Cerebellar nuclear complex (tissue), 1 donor: ENCODE measurements at places on chromosomes 12 and 14.

DNA sequence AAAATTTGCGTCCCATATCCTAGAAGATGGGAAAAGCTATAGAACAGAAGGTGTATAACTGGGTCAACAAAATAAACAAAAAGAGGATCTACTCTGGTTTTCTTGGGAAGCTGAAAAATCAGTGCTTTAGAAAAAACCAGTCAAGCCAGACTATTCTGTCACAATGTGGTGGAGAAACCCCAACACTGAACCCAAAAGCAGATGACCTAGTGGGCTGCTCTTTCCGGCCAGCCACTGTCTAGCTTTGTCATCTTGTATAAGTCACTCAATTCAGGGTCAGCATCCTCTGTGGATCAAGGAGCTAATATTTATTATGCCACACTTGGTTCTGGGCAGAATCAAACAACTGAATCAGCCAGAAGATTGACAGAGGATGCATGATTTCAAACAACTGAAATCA, 26.6 kb upstream of the TMCC3 start:
- no peak for DNase-seq

DNA sequence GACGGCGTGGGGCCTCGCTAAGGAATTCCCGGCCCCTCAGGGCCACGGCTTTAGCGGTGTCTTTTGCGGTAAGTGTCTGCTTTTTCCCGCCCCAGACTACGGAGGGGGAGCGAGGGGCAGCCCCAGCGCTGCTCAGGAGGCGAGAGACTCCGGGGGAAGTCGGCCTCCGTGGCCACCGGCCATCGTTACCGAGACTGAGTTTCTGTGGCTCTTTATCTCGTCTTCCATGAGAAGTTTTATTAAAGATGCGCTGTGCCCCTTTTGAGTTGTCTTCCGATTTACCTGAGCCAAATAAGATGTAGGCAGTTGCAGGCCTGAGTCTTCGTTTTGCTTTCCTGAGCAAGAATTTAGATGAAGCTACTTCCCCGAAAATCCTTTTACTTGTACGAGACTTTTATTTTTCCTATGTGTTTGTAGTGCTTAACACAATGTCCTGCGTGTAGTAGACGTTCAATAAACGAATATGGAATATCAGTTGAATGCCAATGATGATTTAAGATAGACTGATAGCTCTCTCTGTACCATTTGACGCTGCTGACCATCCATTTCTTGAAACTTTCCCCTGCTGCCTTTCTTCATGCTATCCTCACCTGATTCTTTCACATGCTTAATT, 462 bp downstream of the SRP54 start:
- DNase-seq: no peak

- no peak for DNase-seq
Measured at GRCh38 chr14:89417091-89417464, at the start of gene FOXN3. Gene FOXN3 (minus strand): TSS chr14:89417233. CDS start chr14:89412476, 4,757 bp downstream.

DNA sequence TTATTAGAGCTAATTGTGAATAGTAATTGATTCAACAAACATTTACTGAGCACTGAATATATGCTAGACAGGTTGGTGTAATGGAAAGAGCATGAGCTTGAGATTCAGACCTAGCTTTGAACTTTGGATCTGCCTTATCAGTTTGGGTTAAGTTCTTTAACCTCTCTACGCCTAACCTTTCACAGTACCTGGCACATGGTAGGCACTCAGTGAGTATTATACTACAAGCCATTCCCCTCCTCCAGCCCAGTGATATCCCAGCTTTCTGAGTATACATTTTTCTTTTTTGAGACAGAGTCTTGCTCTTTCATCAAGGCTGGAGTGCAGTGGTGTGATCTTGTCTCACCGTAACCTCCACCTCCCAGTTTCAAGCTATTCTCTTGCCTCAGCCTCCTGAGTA, 32.0 kb downstream of the FAM177A1 start:
- no peak for DNase-seq

DNA sequence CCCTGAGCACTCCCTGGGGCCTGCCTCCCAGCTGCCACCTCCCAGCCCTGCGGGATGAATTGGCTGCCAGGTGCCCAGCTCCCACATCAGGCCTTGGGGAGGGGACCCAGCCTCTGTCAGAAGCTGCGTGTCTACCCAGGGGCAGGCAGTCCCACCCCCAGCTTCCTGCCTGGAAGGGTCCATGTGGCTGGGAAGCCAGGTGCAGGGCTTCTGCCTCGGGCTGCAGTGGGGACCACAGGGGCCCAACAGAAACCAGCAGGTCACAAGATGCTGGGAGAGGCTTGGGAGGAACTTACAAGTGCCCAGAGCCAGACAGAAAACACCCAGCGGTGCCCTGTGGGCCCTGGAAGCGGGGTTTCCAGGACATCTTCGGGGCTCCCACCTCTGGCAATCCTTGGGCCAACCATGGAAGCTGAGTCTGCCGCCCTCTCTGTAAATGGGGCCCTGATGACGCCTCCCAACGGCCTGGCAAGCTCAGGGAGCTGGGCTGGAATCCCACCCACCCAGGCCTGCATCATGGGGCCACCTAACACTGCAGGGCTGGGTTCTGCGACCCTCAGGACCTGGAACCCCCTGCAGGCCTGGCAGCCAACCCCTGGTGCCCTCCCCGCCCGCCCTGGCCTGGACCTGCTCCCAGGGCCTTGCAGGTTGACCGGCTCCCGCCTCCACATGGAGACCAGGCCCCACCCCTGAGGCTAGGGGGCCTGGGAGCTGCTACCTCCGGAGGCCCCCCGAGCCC, 36.6 kb downstream of the CCNK start:
- no peak for DNase-seq

DNA sequence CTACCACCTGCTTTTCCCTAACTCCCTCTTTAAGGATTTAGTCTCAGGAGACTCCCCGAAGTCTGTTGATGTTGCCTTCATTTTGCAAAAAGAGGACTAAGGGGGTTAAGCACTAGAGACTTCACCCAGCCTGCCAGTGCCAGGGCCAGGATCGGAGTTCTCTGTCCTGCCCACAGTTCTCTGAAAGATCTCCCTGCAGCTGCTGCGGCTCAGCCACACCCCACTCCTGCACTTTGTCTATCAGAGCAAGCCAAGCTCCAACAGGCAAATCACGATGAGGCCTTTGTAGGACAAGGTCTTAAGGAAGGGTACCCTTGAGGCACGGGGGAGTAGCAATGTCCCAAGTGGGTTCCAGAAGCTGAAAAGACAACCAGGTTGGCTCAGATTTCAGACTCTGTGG, 148.8 kb upstream of the EGLN3 start:
- DNase-seq: no peak

DNA sequence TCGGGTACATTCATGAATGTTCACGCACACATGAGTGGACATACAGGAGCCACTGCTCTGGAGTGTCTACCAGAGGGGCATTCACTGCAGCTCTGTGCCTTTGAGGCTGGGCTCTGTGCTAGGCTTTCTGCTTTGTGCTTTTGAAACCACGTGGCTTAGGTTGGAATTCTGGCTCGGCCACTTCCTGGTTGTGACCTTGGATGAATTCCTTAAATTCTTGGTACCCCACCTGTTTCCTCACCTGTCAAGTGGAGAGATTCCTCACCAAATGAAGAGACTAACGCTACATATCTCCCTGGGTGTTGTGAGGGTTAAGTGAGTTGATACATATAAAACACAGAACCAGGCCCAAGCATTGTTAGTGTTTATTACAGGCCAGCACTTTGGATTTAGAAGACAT, 842.8 kb downstream of the VRK1 start:
- DNase-seq: no peak

DNA sequence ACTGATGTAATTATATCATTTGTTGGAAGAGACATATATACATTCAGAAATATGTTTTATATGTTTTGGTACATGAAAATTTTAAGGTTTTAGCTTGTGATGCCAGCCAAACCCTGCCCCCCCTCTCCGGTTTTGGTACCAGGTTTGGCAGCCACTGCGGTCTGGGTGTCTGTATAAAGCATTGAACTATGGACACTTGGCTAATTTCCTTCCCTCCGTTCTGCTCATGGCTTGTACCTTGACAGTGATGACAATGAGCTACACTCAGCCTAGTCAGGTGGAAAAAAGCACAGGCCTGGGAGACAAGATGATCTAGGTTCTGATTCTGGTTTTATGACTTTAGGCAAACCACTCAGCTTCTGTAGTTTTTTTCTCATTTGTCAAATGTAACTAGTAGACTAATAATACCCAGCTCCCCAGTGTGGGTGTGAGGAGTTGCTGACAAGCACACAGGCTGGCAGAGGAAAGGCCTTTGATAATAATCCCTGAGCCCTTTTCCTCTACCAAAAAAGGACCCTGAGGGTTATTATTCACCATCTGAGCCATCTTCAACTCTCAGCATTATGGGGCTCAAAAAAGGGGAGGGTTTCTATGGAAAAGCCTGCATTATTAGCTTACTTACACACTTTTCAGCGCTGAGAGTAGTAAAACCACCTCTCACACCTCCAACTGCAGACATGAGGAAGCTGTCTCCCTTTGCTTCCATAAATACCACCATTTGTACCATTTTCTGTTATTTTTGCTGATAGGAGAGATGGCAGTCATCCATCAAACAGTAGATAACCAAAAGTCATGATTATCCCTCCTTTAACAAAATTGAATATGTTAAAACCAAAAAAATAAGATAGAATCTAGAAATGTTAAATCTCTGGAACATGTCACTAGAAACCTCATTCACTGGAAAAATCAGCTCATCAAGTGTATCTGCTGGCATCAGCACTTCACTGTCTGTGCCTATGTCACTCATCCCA, 76.3 kb upstream of the PSMC1 start:
- no peak for DNase-seq

GRCh38 chr12:100576331-100577036, 3.0 kb downstream of the GAS2L3 start:
- DNase-seq: no peak

DNA sequence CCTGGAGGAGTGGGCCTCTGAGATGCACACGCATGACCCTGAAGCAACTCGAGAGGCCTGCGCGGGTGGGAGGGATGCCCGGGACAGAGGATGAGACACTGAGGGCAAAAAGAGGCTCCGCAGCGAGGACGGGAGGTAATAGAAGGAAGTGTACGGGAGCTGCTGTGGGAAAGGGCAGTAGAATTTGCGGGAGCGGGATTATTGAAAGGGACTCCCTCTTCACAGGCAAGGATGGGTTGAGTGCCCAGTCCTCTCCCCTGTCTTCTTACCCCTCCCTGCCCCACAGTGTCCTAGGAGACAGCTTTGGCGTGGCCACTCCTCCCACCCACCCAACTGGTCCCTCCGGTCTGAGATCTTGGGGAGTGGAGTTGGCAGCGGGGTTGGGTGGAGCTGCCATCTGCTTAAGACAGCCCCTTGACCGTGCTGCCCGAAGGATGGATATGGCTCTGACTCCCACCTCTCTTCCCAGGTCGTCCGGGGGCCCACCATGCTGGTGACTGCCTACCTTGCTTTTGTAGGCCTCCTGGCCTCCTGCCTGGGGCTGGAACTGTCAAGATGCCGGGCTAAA, 15.7 kb upstream of the ESPL1 start:
- no peak for DNase-seq

GRCh38 chr14:91454580-91454979, 37.0 kb upstream of the CCDC88C start:
- no peak for DNase-seq

DNA sequence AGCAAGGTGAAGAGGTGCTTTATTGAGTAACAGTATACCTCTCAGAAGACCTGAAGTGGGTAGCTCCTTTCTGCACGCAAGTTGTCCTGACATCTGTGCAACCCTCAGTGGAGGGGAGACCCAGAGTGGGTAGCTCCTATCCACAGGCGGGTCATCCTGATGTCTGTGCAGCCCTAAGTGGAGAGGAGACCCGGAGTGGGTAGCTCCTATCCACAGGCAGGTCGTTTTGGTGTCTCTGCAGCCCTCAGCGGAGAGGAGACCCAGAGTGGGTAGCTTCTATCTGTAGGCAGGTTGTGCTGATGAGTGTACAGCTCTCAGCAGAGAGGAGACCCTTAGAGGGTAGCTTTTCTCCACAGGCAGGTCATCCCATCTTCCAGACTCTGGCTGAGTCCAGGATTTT, 45.1 kb upstream of the PRPF39 start:
- DNase-seq: no peak

DNA sequence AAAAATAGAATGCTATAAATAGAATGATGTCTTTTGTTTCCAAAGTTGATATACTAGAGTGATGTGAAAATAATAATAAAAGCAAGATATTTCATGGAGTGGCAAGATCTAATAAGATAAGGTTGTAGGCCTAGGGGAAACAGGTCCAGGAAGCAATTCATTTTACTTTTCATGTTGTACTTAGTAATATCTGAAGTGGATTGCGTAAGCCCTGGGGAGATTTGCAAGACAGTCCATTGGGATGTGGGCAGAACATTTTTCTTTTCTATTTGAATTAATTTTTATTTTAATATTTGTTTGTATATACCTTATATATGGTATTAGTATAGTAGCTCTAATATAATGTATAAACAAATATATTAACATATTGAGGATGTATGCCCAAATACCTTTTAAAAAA, 7.5 kb downstream of the NUBPL start:
- no peak for DNase-seq

GRCh38 chr14:104075530-104076151, 9.9 kb upstream of the ASPG start:
- DNase-seq: no peak

GRCh38 chr14:102028733-102029132, 58.1 kb downstream of the HSP90AA1 start:
- DNase-seq: no peak

DNA sequence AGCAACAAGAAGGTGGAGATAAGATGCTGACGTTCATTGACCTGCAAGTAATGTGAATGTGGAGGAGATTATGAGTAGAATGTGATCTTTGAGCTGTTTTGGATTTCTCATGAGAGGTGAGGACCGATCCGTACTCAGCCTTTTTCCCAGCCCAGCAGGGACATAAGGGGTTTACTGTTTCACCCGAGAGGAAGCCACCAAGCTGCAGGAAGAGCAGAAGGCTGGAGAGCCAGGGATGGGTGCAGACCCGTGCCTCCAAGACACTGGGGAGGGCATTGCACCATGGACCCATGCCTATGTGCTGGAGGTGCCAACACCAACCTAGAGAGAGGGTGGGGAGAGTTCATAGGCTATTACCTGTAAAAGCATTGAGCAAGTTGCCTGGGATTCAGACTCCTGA, 206.0 kb upstream of the DIO3 start:
- DNase-seq: no peak
